ENCODE measurements at places on chromosomes 5 and 9.
A peak's percentile ranks its signal among the peaks of the same experiment; 100 is the strongest.

DNA sequence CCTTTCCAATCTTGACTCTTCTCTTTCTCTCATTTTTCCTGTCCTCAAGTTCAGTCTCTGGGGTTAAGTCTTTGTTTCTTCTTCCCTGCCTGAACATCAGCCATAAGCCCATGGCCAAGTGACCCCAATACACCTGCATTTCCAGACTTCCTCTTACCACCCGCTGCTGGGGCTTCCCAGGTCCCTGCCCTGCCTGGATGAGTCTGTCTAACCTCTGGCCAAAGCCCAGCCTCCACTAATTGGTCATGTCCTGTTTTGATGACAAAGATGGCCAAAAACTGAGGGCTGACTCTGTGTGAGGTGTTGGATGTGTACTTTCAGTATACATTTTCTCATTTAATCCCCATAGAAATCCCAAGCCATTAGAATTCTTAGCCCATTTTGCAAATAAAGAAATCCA is 47.3 kb downstream of the SH3TC2 start:
- no peak for DNase-seq

GRCh38 chr5:31218978-31219377 is 25.5 kb downstream of the CDH6 start:
- DNase-seq, result no peak

GRCh38 chr9:33230756-33231622 is 9.0 kb upstream of the SPINK4 start:
- DNase-seq, result no peak

- no peak for DNase-seq
Observed at GRCh38 chr5:151095341-151096000, 14.6 kb upstream of the TNIP1 start.

- no peak for DNase-seq
Observed at GRCh38 chr9:130755377-130756007, 61.9 kb downstream of the EXOSC2 start.

DNA sequence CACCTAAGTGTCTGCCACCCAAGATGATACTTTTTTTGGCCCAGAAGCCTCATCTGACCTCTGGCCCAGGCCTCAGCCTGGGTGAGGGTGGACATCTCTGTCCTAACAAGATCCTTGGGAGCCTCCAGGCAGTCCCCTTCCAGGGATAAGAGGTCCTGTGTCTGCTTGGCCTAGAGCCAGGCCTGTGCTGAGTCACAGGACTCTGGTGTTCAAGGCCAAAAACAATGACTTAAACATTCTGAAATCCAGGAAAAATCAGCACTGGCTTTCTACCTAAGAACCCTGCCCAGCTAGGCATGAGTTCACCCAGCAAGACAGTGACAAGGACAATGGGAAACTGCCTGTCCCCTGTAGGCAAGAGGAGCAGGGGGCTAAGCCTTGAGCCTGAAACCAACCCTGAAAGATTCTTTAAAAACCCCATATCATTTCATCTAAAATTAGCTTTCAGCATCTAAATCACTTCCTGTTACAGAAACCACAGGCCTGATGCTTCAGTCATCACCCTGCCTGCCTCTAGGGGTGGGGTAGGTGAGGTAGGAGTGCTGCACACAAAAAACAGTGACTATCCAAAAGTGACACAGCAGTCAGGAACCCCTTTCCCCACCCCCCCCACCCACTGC is 29.9 kb downstream of the CSF2 start:
- peak; percentile 77 for DNase-seq

Measured in GM10248 (cell line).